ENCODE measurements at places on chromosomes 7 and 10.

GRCh38 chr7:24365606-24366005, 81.6 kb downstream of the NPY start:
- no peak overlapping the region for H3K4me3 ChIP-seq
- H3K27ac ChIP-seq: no peak overlapping the region
- H3K27me3 ChIP-seq: peaks cover 4% of the 10 kb centered on the region
- DNase-seq: no peak

DNA sequence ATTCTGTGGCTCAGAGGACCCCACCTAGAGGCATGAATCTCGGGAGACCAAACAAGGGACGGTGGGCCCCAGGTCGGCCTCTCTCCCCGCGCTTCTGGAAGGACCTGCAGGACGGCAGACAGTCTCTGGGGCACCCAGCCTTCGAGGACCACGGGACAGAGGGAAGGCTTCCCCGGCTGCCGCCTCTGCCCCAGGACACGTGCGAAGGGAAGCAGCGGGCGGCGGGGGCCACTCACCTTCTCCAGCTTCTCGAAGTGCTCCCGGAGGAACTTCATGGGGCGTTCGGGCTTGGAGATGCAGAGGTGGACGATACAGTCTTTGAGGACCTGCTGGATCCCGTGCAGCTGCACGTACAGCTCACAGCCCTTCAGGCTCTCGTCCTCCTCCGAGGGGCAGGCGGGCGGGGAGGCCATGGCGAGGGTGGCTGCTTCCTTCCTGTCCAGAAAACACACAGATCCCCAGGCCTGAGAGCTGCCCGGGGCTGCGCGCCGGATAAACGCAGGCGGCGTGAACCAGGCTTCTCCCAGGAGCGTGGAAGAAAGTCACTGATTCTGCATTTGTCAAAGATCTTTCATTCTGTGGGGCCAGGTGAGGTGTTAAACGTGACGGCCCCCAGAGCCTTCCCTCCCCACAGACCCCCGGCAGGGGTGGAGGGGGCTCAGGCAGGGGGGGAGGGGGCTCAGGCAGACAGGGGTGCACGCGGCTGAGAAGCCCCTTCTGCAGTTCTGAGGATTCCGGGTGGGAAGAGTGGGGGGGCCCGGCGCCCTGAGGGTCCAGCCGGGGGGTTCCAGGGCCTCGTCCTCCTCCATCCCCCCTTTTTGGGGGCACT, 15.2 kb upstream of the DNAAF5 start:
- H3K36me3 ChIP-seq: peaks cover 26% of the 10 kb centered on the region
- H3K27me3 ChIP-seq: peaks cover 5% of the 10 kb centered on the region
- H3K4me1 ChIP-seq: peaks cover 34% of the 10 kb centered on the region
- DNase-seq: no peak
- peak overlapping the region; percentile 58 for H3K4me3 ChIP-seq
- no peak overlapping the region for H3K27ac ChIP-seq

- H3K4me3 ChIP-seq: no peak overlapping the region
- no peaks in the 10 kb centered on the region for H3K36me3 ChIP-seq
- no peak for DNase-seq
- no peaks in the 10 kb centered on the region for H3K27me3 ChIP-seq
These were observed 1055.4 kb upstream of the AUTS2 start for GRCh38 chr7:68542831-68543230.

DNA sequence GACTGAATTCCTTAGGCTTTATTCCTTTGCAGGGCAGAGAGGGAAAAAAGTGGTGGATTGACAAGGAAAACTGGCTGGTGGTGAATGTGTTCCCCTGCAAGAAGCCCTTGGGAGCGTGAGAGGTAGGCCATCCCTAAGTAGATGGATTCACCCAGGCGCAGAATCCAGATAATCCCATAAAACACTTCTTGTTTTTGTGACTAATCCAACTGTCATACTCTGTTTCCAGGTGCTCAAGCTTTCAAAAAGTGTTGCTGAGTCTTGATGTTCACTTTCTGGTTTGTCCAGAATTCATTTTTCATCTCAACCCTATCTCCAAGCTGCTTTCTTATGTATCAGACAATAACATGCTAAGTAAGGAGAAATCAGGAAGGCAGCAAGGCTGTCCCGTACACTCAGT, 250.8 kb upstream of the HABP2 start:
- H3K4me1 ChIP-seq: peaks cover 9% of the 10 kb centered on the region
- DNase-seq: no peak
- H3K4me3 ChIP-seq: no peak overlapping the region
- H3K27me3 ChIP-seq: peaks cover 11% of the 10 kb centered on the region
- H3K27ac ChIP-seq: no peak overlapping the region
- H3K36me3 ChIP-seq: no peaks in the 10 kb centered on the region

DNA sequence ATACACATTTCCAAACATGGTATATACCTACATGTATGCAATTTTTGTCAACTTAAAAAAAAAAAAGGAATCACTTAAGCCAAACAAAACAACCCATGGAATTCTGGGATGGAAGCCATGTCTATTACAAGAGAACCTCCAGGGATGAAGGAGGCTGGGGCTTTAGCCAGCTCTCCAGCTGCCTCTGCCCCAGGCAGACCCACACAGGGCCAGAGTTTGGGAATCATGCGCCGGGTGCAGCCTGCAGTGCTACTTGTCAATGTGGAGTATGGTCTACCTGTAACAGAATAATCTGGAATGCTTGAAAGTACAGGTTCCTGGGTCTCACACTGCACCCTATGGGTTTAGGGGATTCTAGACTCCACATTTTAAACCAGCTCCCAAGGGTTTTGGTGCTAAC, 10.8 kb downstream of the ATP6V0E2 start:
- peaks cover 23% of the 10 kb centered on the region for H3K4me1 ChIP-seq
- H3K27me3 ChIP-seq: no peaks in the 10 kb centered on the region
- H3K27ac ChIP-seq: no peak overlapping the region

DNA sequence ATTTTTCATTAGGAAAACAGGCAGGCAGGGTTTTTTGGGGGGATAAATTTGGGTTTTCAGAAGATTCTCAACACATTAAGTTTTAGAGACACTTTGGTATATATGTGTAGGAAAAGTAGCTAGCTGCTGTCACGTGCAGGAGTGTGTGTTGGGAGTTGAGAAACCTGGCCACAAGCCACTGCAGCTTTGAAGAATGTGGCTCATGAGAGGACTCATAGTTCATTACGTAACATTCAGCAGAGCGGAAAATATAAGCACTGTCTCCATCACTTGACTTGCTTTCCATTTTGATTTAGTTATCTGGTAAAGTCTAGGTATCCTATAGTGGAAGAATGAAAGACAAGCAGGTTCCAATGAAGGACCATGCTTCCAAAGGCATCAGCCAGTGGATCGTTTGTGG, 31.2 kb downstream of the SMNDC1 start:
- H3K36me3 ChIP-seq: no peaks in the 10 kb centered on the region
- peak overlapping the region; percentile 57 for H3K27ac ChIP-seq
- DNase-seq: no peak
- H3K27me3 ChIP-seq: peaks cover 10% of the 10 kb centered on the region

- H3K36me3 ChIP-seq: peaks cover 14% of the 10 kb centered on the region
- H3K4me3 ChIP-seq: no peak overlapping the region
- H3K4me1 ChIP-seq: peaks cover 12% of the 10 kb centered on the region
- no peak overlapping the region for H3K27ac ChIP-seq
- H3K27me3 ChIP-seq: no peaks in the 10 kb centered on the region
These were observed 36.3 kb downstream of the PALS2 start for GRCh38 chr7:24609570-24609969.
